Left ventricle myocardium superior (tissue), 1 donor: ENCODE measurements at places on chromosomes 12 and 14. TPM values are rescaled to one million over a fixed set of nuclear protein-coding genes. Genes with fewer than 3 reads are reported as not detected.

The ATP2B1 gene
- 11.9 TPM for total RNA-seq

The CD9 gene
- 39.2 TPM for total RNA-seq

The OR6J1 gene
- total RNA-seq: not detected

The ADCY4 gene
- total RNA-seq: 26.5 TPM

The ADIPOR2 gene
- 32.5 TPM for total RNA-seq

The FBLN5 gene
- total RNA-seq: 61.7 TPM

- no peak for DNase-seq
Measured at GRCh38 chr12:113803759-113804140, 162.4 kb downstream of the RBM19 start.

GRCh38 chr14:95157048-95157326 is 342 bp downstream of the DICER1 start:
- no peak for DNase-seq

DNA sequence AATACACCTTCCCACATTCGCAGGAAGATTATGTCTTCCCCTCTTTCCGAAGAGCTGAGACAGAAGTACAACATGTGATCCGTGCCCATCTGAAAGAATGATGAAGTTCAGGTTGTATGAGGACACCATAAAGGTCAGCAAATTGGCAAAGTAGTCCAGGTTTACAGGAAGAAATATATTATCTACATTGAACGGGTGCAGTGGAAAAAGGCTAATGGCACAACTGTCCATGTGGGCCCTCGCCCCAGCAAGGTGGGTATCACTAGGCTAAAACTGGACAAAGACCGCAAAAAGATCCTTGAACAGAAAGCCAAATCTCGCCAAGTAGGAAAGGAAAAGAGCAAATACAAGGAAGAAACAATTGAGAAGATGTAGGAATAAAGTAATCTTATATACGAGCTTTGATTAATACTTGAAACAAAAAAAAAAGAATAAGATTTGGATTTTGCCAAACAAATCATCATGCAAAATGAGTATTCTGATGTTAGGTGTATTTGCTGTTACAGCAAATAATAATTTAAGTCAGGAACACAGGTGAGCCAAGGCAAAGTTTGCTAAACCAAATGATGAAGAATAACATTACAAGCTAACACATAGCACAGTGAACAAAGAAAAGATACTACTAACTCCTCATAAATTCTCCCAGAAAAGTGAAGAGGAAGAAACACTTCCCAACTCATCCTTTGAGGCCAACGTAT is 30.6 kb downstream of the FAM186A start:
- DNase-seq: no peak

DNA sequence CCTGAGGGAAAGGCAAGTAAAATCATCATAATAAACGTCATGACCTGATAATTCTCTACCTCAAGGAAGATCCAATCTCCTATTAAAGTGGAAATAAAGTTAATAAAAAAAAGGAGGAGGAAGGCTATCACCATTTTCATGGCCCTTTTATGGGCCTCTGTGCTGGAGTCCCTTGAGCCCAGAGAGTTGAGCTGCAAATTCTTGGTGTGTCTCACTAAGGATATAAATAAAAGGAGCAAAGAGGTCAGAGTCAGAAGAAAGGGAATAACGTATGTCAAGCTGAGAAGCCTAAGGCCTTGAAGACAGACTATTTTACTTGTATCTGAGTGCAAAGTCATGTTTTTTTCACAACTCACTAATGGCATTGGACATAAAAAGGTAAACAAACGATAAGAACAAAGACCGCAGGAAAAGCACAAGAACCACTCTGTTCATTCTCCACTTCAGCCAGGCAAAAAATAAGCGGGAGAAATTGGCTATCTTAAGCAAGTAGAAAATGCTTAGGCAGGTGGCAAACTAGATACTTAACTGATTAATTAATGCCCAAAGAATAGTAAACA is 12.0 kb upstream of the SMIM10L1 start:
- no peak for DNase-seq

DNA sequence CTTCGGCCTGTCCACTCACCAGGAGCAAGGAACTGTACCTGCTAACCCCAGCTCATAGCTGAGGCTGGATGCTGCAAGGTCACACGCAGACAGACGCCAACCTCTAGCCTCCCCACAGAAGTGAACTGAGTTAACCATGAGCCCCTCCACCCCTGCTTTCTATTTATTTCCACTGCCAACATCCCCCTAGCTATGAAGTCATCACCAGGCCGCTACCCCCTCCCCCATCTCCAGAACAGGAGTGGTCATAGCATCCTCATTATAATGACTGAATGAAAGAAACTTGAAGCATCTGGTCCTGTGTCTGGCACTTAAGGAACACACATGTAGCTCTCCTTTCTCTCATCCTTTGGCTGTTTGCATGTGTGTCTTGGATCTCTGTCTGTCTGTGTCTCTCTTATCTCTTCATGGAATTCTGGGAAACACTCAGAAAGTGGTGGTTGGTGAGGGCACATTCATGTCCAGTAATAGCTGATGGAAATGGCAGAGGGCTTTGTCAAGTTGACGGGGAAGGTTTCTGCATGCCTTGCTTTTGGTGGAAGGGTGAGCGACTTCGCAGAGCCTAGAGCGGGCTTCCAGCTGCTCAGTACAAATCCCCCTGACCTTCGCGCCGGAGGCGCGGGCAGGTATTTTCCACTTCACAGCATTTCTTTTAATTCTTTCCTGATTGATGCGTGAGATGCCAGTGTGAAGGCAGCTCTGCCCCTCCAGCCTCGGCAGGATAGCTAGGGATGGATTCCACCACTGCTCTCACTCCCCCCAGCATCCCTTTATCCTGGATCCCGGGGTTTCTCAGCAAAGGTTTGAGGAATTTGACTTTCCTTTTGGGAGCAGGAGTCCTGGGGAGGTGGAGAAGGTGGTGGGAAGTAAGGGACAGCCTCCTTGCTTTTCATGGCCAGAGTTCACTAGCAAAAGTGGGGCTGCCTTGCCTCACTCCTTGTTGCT is 198.2 kb downstream of the CHST11 start:
- no peak for DNase-seq

GRCh38 chr14:101849125-101849524 is 87.6 kb downstream of the PPP2R5C start:
- DNase-seq: peak; percentile 76

GRCh38 chr12:110249105-110249504 is 31.9 kb upstream of the ATP2A2 start:
- peak; percentile 43 for DNase-seq

GRCh38 chr14:32698831-32699230 is 239.8 kb upstream of the NPAS3 start:
- no peak for DNase-seq

GRCh38 chr12:6205761-6206160 is 5.6 kb downstream of the CD9 start:
- no peak for DNase-seq

DNA sequence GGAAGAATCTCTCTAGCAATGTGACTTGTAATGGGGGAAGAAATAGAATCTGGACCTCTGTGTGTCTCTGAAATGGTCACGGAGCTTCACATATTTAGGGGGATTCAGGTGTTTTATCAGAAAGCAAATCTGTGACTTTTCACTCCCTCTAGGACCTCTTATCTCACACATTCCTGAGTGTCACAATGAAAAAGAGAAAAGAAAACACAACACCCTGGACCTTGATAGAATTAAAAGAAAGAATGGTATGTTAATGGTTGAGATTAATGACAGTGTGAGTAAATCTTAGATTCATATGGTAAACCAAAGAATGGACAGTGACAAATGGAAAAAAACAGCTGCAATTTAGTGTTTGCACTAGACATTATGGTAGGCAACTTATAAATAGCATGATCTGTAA is 68.5 kb downstream of the PKP2 start:
- no peak for DNase-seq

DNA sequence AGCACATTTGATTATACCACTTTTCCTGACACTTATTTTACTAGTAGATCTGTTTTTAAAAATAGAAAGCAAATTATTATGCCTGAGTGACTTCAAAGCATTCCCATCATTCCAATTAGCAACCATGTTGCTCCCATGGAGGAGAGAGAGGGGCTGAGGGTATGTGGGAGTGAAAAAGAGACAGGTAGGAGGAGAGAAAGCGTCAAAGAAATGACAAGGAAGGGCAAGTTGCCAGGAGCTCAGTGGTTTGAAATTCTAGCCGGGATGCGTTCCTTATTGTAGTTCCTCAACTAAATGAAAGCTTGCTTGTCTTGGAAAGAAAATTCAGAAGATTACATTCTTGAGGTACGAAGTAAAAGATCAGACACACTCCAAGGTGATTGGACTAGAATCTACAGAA is 92.4 kb upstream of the PKP2 start:
- no peak for DNase-seq
